Tibial artery (tissue), 4 donors: ENCODE measurements at places on chromosomes 16 and 17.

DNA sequence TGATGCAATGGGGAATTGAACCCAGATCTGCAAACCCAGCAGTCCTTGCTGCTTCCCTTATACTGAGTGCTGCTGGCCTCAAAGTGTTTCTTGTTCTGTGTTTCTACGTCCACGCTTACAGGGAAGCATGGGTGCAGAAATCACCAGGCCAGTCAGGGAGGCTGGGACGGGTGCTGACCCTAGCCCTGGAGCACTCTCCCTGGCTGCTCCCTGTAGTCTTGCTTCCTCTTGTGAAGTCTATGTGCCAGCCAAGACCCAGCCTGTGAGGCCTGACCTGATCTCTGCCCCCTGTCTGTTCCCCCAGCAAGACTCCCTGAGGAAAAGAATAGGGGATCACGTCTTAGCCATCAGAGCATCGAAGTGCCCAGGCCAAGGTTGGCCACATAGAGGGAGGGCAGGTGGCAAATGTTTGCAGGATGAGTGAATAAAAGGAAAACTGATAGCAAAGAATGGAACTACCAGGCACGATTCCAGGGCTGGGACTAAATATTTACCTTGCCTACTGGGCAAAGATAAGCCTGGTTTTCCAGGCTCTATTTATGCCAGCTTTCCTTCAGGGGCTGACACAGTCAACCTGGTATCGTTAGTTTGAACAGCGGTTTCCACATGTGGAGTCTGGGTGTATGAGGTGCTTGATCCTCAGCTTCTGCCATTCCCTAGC lies 41.2 kb upstream of the RHOT1 start:
- H3K4me1 ChIP-seq, result no peaks in the 10 kb centered on the region
- H3K36me3 ChIP-seq, result no peaks in the 10 kb centered on the region
- H3K4me3 ChIP-seq, result no peak overlapping the region
- no peaks in the 10 kb centered on the region for H3K27me3 ChIP-seq

GRCh38 chr17:74773871-74774286 lies 2.3 kb downstream of the NAT9 start:
- no peaks in the 10 kb centered on the region for H3K27me3 ChIP-seq
- no peak overlapping the region for H3K4me3 ChIP-seq
- H3K36me3 ChIP-seq, result peaks cover 50% of the 10 kb centered on the region
- DNase-seq, result no peak

- peaks cover 47% of the 10 kb centered on the region for H3K4me1 ChIP-seq
- H3K4me3 ChIP-seq, result no peak overlapping the region
- H3K36me3 ChIP-seq, result peaks cover 32% of the 10 kb centered on the region
These were observed 59.0 kb downstream of the ANKFY1 start for GRCh38 chr17:4204710-4205173.

DNA sequence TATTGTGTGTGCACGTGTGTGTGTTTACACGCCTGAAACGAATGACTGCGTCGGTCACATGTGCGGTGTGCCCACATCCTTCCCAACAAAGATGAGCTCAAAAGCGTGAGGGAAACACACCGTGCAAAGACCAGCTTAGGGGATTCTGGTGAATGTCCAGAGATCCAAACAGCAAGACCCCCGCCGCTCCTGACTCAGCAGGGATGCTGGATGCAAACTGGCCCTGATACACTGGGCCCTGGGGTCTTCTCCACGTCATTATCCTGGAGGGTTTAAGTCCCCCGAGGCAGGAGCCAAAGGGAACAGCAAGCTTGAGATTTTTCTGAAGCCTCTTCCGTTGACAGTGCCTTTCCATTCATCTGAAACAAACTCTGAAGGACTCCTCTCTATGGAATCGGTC lies 59.2 kb downstream of the TBC1D16 start:
- H3K4me1 ChIP-seq, result no peaks in the 10 kb centered on the region
- H3K4me3 ChIP-seq, result no peak overlapping the region
- peaks cover 19% of the 10 kb centered on the region for H3K36me3 ChIP-seq
- H3K27me3 ChIP-seq, result no peaks in the 10 kb centered on the region
- peak; percentile 29 for DNase-seq

GRCh38 chr17:76986365-76986764 lies 118.2 kb downstream of the MGAT5B start:
- DNase-seq, result no peak
- H3K27me3 ChIP-seq, result no peaks in the 10 kb centered on the region
- no peaks in the 10 kb centered on the region for H3K36me3 ChIP-seq
- no peak overlapping the region for H3K27ac ChIP-seq
- H3K4me3 ChIP-seq, result no peak overlapping the region
- no peaks in the 10 kb centered on the region for H3K4me1 ChIP-seq

DNA sequence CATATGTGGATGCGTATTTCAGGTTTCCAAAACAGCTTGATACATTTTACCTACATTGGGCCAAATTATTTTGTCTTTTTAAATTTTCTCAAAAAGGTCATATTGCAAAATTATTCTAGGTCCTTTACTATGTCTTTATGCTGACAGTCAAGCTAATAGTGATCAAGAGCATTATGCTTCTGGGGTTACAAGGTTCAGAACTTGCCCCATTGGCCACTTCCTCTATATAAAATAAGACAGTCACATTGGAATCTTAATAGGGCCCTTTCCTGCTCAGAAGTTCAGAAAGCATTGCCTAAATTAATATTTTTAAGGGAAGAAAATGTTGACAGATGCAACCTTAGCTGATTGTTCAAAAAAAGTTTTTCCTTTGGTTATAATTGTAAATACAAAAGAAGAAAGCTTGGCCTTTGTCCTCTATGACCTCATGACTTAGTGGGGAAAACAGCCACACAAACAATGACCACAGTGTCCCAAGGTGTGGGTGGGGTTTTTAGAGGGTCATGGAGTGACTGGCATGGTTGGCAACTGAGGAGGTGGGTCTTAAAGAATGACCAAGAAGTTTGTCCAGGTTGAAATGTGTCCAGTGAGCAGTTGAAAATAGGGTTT lies 11.8 kb upstream of the RAB11FIP4 start:
- H3K27me3 ChIP-seq, result no peaks in the 10 kb centered on the region

- H3K4me1 ChIP-seq, result peaks cover 10% of the 10 kb centered on the region
- peaks cover 12% of the 10 kb centered on the region for H3K27me3 ChIP-seq
- H3K27ac ChIP-seq, result no peak overlapping the region
These were observed 15.0 kb downstream of the HASPIN start for GRCh38 chr17:3738562-3739295.

DNA sequence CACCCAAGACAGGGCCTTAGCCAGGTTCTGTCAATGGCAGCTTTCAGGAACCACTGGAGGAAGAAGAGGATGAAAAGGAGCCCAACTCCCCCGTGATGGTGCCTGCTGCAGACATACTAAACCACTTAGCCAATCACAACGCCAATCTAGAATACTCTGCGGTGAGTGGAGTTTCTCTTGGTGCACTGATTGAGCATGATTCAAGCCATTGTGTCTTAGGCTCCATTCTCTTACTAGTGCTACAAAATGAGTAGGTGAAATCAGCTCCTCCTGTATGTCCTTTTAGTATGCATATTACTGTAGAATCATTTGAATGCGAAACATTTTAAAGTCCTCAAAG lies 1.4 kb downstream of the SETD6 start:
- H3K27me3 ChIP-seq, result no peaks in the 10 kb centered on the region
- no peak overlapping the region for H3K4me3 ChIP-seq
- H3K36me3 ChIP-seq, result peaks cover 56% of the 10 kb centered on the region

- H3K4me1 ChIP-seq, result no peaks in the 10 kb centered on the region
- no peak overlapping the region for H3K27ac ChIP-seq
- H3K4me3 ChIP-seq, result no peak overlapping the region
- H3K27me3 ChIP-seq, result no peaks in the 10 kb centered on the region
- no peak for DNase-seq
These were observed 178.4 kb downstream of the FTO start for GRCh38 chr16:53882310-53882709.

- peaks cover 18% of the 10 kb centered on the region for H3K4me1 ChIP-seq
- no peak overlapping the region for H3K4me3 ChIP-seq
- H3K27me3 ChIP-seq, result no peaks in the 10 kb centered on the region
These were observed 121.3 kb upstream of the GSE1 start for GRCh38 chr16:85491798-85492294.

GRCh38 chr16:19118938-19119431 lies 5.2 kb downstream of the ITPRIPL2 start:
- H3K27me3 ChIP-seq, result no peaks in the 10 kb centered on the region
- peak; percentile 73 for DNase-seq
- peak overlapping the region; percentile 55 for H3K27ac ChIP-seq
- peak overlapping the region; percentile 41 for H3K4me3 ChIP-seq
- H3K4me1 ChIP-seq, result peaks cover 60% of the 10 kb centered on the region

DNA sequence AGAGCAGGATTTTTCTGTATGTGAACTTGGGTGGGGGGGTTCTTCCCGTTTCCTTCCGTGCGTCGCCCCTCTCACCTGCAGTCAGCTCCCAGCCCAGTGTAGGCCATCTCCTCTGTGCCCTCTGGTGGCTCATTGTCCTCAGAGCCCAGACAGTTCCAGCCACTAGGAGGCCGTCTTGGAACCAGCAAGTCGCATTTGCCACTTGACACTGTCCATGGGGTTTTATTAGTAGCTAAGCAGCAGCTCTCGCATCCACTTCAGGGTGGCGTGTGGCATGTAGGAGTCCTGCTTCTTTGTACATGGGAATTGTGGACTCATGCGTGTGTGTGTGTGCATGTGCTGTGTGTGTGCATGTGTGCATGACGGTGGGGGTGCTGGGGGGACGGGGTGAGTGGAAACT lies 74.0 kb downstream of the SEC14L1 start:
- DNase-seq, result no peak
- H3K27me3 ChIP-seq, result no peaks in the 10 kb centered on the region
- peaks cover 76% of the 10 kb centered on the region for H3K36me3 ChIP-seq
- H3K4me1 ChIP-seq, result no peaks in the 10 kb centered on the region
- H3K4me3 ChIP-seq, result no peak overlapping the region

GRCh38 chr17:64128787-64129514 lies 993 bp downstream of the ERN1 start:
- H3K27ac ChIP-seq, result peak overlapping the region; percentile 99
- no peaks in the 10 kb centered on the region for H3K36me3 ChIP-seq
- H3K27me3 ChIP-seq, result no peaks in the 10 kb centered on the region
- peaks cover 15% of the 10 kb centered on the region for H3K4me1 ChIP-seq
- peak overlapping the region; percentile 92 for H3K4me3 ChIP-seq
- DNase-seq, result peak; percentile 76

- H3K27ac ChIP-seq, result no peak overlapping the region
- DNase-seq, result no peak
- no peaks in the 10 kb centered on the region for H3K4me1 ChIP-seq
- no peaks in the 10 kb centered on the region for H3K27me3 ChIP-seq
- H3K36me3 ChIP-seq, result no peaks in the 10 kb centered on the region
These were observed 585.8 kb upstream of the GOT2 start for GRCh38 chr16:59319871-59320270.

GRCh38 chr16:57306676-57307341 lies 22.3 kb upstream of the PLLP start:
- DNase-seq, result no peak
- H3K27ac ChIP-seq, result peak overlapping the region; percentile 89
- H3K4me3 ChIP-seq, result no peak overlapping the region
- H3K4me1 ChIP-seq, result peaks cover 28% of the 10 kb centered on the region

DNA sequence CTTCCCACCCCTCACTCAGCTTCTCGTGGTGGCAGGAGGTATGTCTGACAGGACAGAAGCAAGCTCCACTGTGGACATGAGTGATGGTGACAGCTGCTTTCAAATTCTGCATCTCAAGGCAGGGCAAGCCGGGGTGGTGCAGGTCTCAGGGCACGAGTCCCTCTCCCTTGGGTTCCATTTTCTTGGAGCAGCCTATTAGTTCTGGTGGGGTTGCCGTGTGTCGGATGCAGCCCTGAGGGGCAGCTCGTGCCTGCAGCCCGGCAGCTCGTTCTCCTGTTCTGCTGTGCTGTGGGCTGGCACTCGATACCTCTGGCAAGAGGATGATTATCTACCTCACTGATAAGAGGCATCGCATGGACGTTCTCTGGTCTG lies 16.5 kb upstream of the CLEC18C start:
- H3K27ac ChIP-seq, result no peak overlapping the region
- no peaks in the 10 kb centered on the region for H3K4me1 ChIP-seq
- H3K27me3 ChIP-seq, result no peaks in the 10 kb centered on the region
- H3K4me3 ChIP-seq, result no peak overlapping the region

- H3K27me3 ChIP-seq, result no peaks in the 10 kb centered on the region
- H3K27ac ChIP-seq, result no peak overlapping the region
- H3K4me3 ChIP-seq, result no peak overlapping the region
- H3K36me3 ChIP-seq, result no peaks in the 10 kb centered on the region
- no peak for DNase-seq
These were observed 35.9 kb downstream of the TMEM132E start for GRCh38 chr17:34615326-34615725.

GRCh38 chr16:27644165-27644564 lies 94.2 kb downstream of the KATNIP start:
- no peak for DNase-seq
- no peak overlapping the region for H3K4me3 ChIP-seq
- peaks cover 21% of the 10 kb centered on the region for H3K36me3 ChIP-seq
- H3K27ac ChIP-seq, result no peak overlapping the region
- H3K4me1 ChIP-seq, result no peaks in the 10 kb centered on the region

DNA sequence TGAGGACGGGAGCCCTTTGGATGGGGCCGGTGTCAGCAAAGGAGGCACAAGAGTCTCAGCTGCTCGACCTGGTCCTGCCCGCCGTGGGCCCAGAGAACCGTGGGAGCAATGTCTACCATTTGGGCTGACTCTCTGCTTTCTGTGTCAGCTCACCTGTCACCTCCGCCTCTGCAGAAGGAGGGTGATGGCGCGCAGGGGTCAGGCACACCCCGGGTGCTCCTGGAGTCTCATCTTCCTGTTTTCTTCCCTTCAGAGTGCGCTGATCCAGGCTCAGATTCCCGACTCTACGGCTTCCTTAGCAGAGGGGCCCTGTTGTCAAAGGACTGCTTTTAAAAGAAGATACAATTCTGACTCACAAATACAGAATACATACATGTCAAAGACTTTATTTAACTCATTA lies 167.1 kb downstream of the BANP start:
- H3K36me3 ChIP-seq, result no peaks in the 10 kb centered on the region
- no peak overlapping the region for H3K27ac ChIP-seq
- no peaks in the 10 kb centered on the region for H3K4me1 ChIP-seq
- no peak for DNase-seq
- H3K4me3 ChIP-seq, result no peak overlapping the region

GRCh38 chr17:68036304-68037147 lies 991 bp downstream of the KPNA2 start:
- no peak for DNase-seq
- peak overlapping the region; percentile 73 for H3K27ac ChIP-seq
- peaks cover 15% of the 10 kb centered on the region for H3K36me3 ChIP-seq
- no peaks in the 10 kb centered on the region for H3K4me1 ChIP-seq

GRCh38 chr16:10045291-10045775 lies 136.9 kb downstream of the GRIN2A start:
- DNase-seq, result no peak
- no peak overlapping the region for H3K27ac ChIP-seq
- H3K4me3 ChIP-seq, result no peak overlapping the region
- no peaks in the 10 kb centered on the region for H3K4me1 ChIP-seq

- H3K27me3 ChIP-seq, result peaks cover 3% of the 10 kb centered on the region
- no peak overlapping the region for H3K4me3 ChIP-seq
- no peaks in the 10 kb centered on the region for H3K36me3 ChIP-seq
- no peak overlapping the region for H3K27ac ChIP-seq
These were observed 5.4 kb upstream of the HAP1 start for GRCh38 chr17:41739661-41740352.

DNA sequence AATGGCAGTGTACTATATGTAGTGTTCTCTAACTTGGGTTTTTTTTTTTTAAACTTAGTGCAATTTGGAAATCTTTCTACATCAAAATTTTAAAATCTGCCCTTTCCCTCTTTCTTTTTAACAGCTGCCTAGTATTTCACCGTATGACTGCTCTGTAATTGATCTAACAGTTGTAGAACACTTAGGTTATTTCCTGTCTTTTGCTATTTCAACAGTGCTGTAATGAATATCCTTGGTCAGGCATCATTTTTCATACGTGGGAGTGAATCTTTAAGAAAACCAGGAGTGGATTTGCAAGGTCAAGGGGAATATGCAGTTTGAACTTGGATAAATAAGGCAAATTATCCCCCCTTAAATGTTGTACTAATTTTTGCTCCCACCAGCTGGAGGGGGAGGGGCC lies 3.8 kb downstream of the NLRC5 start:
- H3K27ac ChIP-seq, result no peak overlapping the region
- H3K36me3 ChIP-seq, result no peaks in the 10 kb centered on the region
- no peaks in the 10 kb centered on the region for H3K27me3 ChIP-seq
- no peak for DNase-seq
- no peaks in the 10 kb centered on the region for H3K4me1 ChIP-seq
